Left ventricle myocardium inferior (tissue), 1 donor: ENCODE measurements at places on chromosomes 3 and 15.

GRCh38 chr15:45544266-45545023, 21.9 kb upstream of the SLC30A4 start:
- no peak overlapping the region for H3K27ac ChIP-seq
- H3K4me1 ChIP-seq = no peaks in the 10 kb centered on the region
- H3K27me3 ChIP-seq = no peaks in the 10 kb centered on the region
- no peak overlapping the region for H3K4me3 ChIP-seq
- H3K36me3 ChIP-seq = no peaks in the 10 kb centered on the region
- no peak for DNase-seq

DNA sequence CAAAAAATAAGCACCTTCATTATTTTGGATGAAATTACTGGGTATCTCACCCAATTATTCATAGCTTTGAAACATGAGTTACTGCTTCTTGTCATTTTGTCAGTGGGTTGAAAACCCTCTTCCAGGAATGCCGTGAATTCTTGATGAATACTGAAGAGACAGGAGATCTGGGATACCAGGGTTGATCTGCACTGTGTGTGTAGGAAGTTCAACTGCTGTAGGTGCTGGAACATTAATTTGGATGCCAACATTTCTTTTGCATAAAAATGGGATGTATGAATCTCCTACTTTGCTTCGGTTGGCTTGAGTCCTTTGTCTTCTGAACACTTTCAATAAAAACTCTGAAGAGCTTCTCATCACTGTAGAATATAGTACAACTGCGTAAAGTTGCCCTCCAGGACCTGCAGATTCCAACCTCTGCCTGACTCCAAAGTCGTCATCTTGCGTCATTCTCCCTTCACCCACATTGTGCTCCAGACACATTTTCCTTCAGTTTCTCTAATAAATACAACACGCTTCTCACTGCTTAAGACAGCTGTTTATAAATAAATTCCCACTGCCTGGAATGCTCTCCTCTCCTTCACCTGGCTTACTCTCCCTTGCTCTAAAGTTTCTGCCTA, 312.7 kb upstream of the TGFBR2 start:
- no peak for DNase-seq
- no peak overlapping the region for H3K4me3 ChIP-seq
- no peaks in the 10 kb centered on the region for H3K27me3 ChIP-seq
- H3K4me1 ChIP-seq = peaks cover 27% of the 10 kb centered on the region
- H3K36me3 ChIP-seq = no peaks in the 10 kb centered on the region
- peak overlapping the region; percentile 25 for H3K27ac ChIP-seq

DNA sequence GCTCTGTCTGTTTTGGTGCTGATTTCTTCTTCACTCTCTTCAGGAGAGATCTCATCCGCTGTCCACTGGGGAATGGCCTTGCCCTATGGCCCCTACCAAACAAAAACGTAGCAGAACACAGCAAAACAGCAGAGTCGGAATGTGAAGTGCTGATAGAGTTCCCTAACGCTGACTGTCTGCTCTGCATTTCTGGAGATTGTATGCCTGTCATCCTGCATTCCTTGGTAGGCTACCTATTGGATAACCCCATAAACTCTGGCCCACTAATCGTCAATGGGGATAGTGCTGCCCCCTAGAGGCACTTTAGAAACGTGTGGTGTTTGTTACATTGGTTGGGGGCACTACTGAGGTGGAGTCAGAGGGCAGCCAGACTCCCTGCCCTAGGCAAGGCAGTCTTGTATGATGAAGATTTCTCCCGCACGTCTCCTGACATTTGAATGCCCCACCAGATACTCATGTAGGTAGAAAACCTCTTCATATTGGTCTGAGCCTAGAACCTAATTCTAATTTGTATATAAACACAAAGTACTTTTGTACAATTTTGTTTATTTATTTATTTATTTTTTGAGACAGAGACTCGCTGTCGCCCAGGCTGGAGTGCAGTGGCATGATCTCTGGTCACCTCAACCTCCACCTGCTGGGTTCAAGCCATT, 15.6 kb upstream of the MAGEF1 start:
- H3K4me1 ChIP-seq = peaks cover 3% of the 10 kb centered on the region
- DNase-seq = peak; percentile 28
- no peaks in the 10 kb centered on the region for H3K27me3 ChIP-seq
- no peak overlapping the region for H3K4me3 ChIP-seq

DNA sequence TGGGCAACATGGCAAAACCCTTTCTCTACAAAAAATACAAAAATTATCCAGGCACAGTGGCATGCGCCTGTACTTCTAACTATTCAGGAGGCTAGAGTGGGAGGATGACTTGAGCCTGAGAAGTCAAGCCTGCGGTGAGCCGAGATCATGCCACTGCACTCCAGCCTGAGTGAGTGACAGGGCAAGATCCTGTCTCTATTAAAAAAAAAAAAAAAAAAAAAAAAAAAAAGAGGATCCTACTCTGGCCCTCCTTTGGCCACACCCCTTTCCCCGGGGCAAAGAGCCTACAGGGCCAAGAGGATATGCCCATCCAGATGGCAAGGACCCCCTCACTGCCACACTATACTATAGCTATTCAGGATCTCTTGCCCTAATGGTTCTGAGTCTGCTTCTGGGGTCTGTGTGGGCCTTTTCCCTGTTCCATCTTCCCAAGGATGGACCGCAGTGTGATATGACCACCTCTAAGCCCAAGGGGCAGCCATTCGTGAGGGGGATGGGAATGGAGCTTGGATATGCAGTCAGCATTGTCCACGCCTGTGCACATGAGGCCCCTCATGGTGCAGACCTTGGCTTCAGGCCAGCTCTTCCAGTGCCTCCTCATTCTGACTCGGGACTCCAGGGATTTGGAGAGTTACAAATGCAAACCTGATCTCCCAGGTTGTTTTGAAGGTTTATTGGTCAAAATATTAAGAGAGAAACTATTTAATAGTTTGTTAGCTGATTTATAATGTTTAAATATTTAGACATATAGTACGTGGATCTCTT, 7.3 kb downstream of the TYRO3 start:
- DNase-seq = no peak
- H3K36me3 ChIP-seq = peaks cover 5% of the 10 kb centered on the region
- H3K27ac ChIP-seq = no peak overlapping the region
- H3K4me1 ChIP-seq = peaks cover 12% of the 10 kb centered on the region

GRCh38 chr3:61505197-61505596, 56.2 kb upstream of the PTPRG start:
- H3K27me3 ChIP-seq = no peaks in the 10 kb centered on the region
- H3K36me3 ChIP-seq = no peaks in the 10 kb centered on the region
- no peaks in the 10 kb centered on the region for H3K4me1 ChIP-seq
- no peak overlapping the region for H3K27ac ChIP-seq
- no peak for DNase-seq

- peaks cover 94% of the 10 kb centered on the region for H3K4me1 ChIP-seq
- DNase-seq = no peak
- H3K27ac ChIP-seq = peak overlapping the region; percentile 89
- no peaks in the 10 kb centered on the region for H3K27me3 ChIP-seq
- H3K4me3 ChIP-seq = peak overlapping the region; percentile 25
- no peaks in the 10 kb centered on the region for H3K36me3 ChIP-seq
These were observed 78.3 kb downstream of the CBLB start for GRCh38 chr3:105790534-105790933.

DNA sequence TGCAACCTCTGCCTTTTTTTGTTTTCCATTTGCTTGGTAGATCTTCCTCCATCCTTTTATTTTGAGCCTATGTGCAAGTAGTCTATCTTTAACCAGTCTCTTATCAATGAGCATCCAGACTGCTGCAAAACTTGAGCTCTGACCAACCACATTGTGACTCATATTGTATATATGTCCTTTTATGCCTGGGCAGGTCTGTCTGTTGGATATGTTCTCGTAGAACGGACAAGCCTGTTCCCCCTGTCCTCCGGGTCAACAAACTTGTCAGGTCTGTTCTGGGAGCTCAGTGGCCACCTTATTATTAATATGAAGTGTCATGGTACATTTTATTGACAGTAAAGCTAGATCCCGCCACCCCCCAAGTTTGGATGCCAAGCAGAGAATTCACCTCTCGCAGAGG, 252.9 kb upstream of the ST8SIA2 start:
- DNase-seq = no peak
- H3K4me3 ChIP-seq = no peak overlapping the region
- peaks cover 8% of the 10 kb centered on the region for H3K36me3 ChIP-seq
- peaks cover 23% of the 10 kb centered on the region for H3K4me1 ChIP-seq

GRCh38 chr15:84143753-84144314, 91.7 kb upstream of the GOLGA6L4 start:
- peaks cover 11% of the 10 kb centered on the region for H3K4me1 ChIP-seq
- no peak for DNase-seq
- no peak overlapping the region for H3K27ac ChIP-seq

- no peak overlapping the region for H3K4me3 ChIP-seq
- DNase-seq = no peak
- no peaks in the 10 kb centered on the region for H3K36me3 ChIP-seq
- peaks cover 11% of the 10 kb centered on the region for H3K4me1 ChIP-seq
These were observed 5.6 kb downstream of the KIF7 start for GRCh38 chr15:89649716-89650115.

GRCh38 chr3:161890147-161890625, 393.6 kb downstream of the OTOL1 start:
- no peaks in the 10 kb centered on the region for H3K36me3 ChIP-seq
- no peak for DNase-seq
- no peaks in the 10 kb centered on the region for H3K27me3 ChIP-seq

- no peaks in the 10 kb centered on the region for H3K27me3 ChIP-seq
- no peak overlapping the region for H3K27ac ChIP-seq
- H3K4me3 ChIP-seq = no peak overlapping the region
- H3K36me3 ChIP-seq = no peaks in the 10 kb centered on the region
- no peak for DNase-seq
- no peaks in the 10 kb centered on the region for H3K4me1 ChIP-seq
These were observed 346.8 kb downstream of the CNTN3 start for GRCh38 chr3:74267588-74268184.

DNA sequence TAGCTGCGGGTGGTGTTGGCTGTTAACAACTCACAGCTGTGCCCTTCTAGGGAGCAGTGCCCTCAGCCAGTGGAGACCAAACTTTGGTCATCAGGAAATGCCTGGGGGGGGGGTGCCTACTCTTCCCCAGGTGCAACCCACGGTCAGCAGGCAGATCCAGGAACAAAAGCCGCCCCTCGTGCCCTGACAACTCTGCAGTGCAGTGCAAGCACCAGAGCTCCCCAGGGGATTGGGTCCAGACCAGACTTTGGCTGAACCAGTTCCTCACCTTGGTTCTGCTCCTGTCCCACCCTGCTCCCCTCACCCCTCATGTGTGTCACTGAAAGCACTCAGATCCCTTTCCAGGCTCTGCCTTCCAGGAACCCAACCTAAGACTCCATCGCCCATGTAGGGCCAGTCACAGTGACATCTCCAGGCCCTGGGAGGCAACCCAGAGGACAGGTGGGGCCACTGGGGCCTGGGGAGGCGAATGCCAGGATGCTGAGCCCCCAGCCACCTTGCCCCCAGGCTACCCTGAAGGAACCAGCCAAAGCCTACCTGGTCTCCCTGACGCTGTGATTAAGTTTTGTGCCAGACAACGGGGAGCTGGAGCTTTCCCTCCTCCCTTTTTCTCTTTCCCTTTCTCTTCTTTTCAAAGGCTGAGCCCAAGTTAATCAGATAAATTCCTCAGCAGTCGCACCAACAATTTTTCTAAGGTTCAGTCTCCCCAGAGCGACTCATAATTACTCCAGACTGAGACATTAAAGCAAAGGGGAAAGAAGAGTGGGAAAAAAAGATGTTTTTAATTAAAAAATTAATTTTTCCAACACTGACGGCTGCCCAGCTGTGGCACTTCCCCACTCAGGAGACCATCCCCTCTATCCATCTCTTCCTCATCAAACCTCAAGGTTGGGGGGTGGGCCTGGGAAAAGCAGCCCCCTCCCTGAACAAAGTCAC, 207.5 kb upstream of the LINGO1 start:
- no peak overlapping the region for H3K27ac ChIP-seq
- no peaks in the 10 kb centered on the region for H3K4me1 ChIP-seq
- H3K27me3 ChIP-seq = peaks cover 84% of the 10 kb centered on the region
- no peak overlapping the region for H3K4me3 ChIP-seq
- H3K36me3 ChIP-seq = no peaks in the 10 kb centered on the region

DNA sequence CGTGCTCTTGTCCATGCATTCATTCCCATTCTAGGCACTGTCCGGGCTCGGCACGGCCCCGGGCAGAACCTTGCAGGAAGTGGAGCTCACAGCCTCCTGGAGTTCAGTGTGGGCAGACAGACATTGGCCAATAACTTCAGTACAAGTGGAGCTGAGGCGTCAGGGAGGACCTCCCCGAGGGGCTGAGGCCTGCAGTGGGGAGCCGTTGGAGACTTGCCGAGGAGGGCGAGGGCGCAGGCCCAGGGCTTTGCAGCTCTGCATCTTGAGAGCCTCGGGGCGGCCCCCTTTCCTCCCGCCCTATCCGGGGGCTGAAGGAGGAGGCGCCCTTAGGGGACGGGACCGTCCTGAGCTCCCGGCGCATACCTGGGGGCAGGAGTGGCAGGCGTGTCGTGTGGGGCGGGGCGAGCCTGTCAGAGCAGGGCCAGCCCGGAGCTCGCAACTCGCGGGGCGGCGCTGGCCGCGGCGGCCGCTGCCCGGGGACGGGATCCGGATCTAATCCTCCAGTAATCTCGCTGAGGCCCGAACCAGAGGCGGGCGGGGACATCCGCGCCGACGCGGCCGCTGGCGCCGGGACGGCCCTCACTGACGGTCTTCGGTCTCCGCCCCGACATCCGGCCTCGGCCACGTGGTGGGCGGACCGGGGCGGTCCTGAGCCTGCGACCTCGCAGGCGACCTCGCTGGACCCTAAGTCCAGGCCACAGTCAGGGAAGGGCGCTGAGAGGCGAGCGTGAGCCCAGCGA, at the start of gene ACY1:
Gene ACY1, plus strand, starts transcription at position 698 of the 740 bp plus-strand sequence. CDS start 530 bp downstream, outside the sequence.
- H3K27ac ChIP-seq = peak within 1 kb of the TSS; percentile 99
- H3K36me3 ChIP-seq = no peaks in the 10 kb centered on the region
- no peaks in the 10 kb centered on the region for H3K27me3 ChIP-seq
- DNase-seq = peak; percentile 91
- H3K4me3 ChIP-seq = peak within 1 kb of the TSS; percentile 85

DNA sequence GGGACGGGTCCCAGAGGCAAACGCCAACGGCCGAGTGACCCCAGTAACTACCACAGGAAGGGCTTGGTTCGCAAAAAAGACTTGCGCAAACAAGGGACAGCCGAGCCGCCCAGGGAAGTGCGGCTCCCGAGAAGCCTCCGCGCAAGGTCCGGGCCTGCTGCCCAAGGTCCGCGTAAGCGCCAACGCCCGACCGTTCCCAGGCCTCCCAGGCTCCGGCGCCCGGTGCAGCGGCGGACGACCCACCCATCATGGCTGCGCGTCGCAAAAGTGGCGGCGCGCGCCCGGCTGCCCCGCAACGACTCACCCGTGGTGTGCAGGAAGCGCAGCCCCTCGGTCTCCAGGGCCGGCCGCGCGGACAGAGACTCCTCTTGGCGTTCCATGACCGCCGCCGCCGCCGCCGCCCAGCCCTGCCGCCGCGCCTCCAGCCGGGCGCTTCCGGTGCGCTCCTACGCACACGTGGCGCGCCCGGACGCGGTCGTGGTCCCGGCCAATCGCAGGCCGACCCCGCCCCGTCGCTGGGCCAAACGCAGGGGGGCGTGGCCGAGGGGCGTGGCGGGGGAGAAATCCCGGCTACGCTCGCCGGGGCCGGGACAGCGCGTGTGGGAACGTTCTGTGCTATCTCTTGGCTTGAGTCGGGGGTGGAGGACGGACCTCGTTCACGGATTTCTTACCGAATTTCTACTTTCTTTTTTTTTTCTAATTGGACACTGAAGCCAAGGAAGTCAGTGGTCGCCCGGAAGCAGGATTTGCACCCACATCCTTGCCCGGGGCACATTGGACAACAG, at the start of gene SELENOS:
Gene SELENOS, minus strand, starts transcription at position 448 of the 785 bp plus-strand sequence. Its CDS starts 68 bp downstream, at position 380.
- DNase-seq = peak; percentile 94
- H3K36me3 ChIP-seq = peaks cover 63% of the 10 kb centered on the region
- peaks cover 54% of the 10 kb centered on the region for H3K4me1 ChIP-seq
- H3K27ac ChIP-seq = peak within 1 kb of the TSS; percentile 94
- peak within 1 kb of the TSS; percentile 90 for H3K4me3 ChIP-seq
- H3K27me3 ChIP-seq = no peaks in the 10 kb centered on the region
